ENCODE measurements at places on chromosomes 16 and 17.

GRCh38 chr17:81427173-81428120 lies 32.2 kb downstream of the BAHCC1 start:
- DNase-seq: no peak

DNA sequence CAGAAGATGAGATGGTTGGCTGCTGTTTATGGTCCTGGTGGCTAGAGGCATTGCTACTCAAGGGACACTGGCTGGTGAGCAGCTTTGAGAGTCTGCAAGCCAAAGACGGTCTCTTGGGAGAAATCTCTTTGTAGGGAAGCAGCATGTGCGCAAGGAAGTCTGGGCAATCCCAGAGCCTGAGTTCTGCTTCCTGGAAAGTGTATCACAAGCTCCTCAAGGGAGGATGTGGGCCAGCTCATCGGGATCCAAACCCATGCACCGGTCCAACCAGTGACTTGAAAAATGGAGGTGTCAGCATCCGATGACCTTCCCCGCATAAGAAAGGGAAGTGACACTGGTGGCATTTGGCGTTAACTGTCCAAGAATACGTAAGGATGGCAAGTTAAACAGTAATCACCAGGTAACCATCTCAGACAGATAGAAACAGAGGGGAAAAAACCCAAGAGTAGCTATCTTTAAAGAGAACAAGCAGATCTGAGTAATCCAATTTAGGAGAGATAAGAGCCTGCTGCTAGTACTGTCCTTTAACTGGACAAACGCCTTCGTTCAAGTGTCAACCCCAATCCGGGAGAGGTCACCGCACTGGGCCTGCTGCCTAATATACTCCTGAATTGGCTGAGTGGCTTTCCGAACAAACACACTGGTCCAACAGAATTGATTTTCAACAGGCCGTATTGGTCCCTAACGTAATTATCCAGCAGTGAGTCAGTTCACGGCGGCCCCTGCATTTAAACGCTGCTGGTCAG lies 303.0 kb upstream of the ZFHX3 start:
- no peak for DNase-seq

DNA sequence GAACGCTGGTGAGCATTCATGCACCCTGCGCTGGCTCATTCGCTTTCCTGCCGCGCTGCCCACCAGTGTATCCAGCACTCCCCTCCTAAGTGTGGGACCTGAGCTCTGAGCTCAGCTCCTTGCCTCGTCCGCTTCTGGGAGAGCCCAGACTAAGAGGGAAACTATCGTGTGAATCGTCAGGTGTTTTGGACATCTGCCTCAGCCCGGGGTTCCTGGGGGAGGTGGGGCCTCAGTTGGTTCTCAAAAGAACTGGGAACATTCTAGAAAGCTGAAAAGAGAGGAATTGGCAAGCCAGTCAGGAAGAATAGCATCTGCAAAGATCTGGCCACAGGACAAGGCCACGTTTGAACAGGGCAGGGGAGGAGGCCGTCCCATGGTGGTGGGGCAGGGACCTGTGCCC lies 205.4 kb upstream of the CIBAR2 start:
- no peak for DNase-seq

- peak; percentile 81 for DNase-seq
These were observed 14.8 kb downstream of the HDAC5 start for GRCh38 chr17:44108440-44109311.

- no peak for DNase-seq
These were observed 6.1 kb upstream of the PRSS8 start for GRCh38 chr16:31141489-31142108.

DNA sequence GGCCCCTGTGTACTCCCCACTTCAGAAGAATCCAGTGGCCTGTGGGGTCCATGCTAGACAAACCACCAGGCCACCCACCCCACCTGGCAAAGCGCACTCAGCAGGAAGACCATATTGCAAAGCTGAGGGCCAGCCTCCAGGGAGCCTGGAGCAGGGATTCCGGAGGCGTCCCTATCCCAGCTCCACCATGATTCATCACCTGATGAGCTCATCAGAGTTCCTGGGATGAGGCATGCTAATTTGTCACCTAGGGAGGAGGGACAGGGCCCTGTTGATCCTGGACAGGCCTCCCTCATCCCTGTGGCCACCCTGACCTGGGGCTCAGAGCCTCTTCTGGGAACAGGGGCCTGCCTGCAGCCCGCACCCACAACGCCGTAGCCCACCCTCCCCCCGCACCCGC lies 131.6 kb upstream of the PLCG2 start:
- DNase-seq: peak; percentile 89

DNA sequence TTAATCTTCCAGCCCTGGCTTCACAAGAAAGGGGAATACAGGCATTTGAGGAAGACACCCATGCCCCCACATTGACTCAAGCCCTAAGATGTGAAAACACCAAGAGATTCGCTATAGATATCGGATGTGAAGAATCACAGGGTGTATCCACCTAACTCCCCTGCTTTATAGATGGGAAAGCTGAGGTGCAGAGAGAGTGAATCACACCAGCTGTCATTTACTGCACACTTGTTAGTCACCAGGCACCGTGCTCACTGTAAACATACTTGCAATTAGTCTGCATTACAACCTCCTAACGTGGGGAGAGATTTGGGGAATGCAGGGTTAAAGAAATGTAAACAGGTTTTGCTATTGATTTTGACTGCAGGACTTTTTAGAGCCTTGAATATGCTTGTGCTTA lies 325.5 kb downstream of the C16orf95 start:
- peak; percentile 43 for DNase-seq

- DNase-seq: peak; percentile 91
These were observed 1.5 kb downstream of the TMEM102 start for GRCh38 chr17:7436556-7437368.

DNA sequence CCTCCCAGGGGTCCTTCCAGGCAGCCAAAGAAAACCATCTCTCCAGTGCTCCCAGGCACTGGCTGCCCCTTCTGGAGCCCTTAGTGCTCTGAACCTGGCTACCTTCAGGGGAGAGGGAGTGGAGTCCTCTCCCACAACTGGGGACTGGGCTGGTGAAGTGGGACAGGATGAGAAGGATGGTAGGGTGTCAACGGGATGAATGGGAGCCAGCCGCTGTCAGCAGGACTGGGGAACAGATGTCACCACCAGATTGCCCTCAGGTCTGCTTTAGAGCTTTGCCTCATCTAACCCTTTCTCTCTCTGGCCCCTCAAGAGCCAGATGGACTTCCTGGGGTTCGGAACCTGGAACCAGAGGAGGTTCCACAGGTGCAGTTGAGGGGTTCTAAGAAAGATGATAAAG lies 488 bp upstream of the SEBOX start:
- DNase-seq: no peak

- peak; percentile 95 for DNase-seq
These were observed 2.8 kb downstream of the KDM6B start for GRCh38 chr17:7836596-7837407.

- DNase-seq: peak; percentile 62
These were observed 91.0 kb downstream of the GSG1L start for GRCh38 chr16:27972500-27972899.

GRCh38 chr17:55492781-55493341 lies 18.4 kb downstream of the SMIM36 start:
- peak; percentile 26 for DNase-seq

- no peak for DNase-seq
These were observed 21.8 kb upstream of the PRM1 start for GRCh38 chr16:11302977-11303376.

DNA sequence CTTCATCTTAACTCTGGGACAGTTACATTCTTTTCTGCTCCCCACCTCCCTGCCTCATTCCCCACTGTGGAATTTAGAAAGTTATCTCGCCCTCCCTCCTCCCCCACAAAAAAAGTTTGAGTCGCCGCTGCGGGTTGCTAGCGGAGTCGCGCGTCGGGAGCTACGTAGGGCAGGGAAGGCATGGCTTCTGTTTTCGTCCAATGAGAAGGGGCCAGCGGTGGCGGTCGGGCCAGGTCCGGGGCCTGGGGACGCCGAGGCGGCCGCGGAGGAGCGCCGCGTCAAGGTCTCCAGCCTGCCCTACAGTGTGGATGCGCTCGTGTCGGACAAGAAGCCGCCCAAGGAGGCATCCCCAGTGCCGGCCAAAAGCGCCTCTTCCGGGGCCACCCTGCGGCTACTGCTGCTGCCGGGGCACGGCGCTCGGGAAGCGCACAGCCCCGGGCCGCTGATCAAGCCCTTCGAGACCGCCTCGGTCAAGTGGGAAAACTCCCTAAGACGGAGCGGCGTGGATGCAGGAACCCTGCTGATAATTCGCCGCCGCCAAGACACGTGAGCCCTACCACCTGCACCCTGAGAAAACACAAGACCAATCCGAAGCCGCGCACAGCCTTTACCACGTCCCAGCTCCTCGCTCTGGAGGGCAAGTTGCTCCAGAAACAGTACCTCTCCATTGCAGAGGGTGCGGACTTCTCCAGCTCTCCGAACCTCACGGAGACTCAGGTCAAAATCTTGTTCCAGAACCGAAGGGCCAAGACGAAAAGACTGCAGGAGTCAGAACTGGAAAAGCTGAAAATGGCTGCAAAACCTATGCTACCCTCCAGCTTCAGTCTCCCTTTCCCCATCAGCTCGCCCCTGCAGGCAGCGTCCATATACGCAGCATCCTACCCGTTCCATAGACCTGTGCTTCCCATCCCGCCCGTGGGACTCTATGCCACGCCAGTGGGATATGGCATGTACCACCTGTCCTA lies 8.9 kb downstream of the OR4D1 start:
- peak; percentile 4 for DNase-seq

GRCh38 chr16:1427473-1428461 lies 3.1 kb upstream of the PERCC1 start:
- no peak for DNase-seq

- no peak for DNase-seq
These were observed 8.8 kb downstream of the KIAA0513 start for GRCh38 chr16:85036236-85037049.

DNA sequence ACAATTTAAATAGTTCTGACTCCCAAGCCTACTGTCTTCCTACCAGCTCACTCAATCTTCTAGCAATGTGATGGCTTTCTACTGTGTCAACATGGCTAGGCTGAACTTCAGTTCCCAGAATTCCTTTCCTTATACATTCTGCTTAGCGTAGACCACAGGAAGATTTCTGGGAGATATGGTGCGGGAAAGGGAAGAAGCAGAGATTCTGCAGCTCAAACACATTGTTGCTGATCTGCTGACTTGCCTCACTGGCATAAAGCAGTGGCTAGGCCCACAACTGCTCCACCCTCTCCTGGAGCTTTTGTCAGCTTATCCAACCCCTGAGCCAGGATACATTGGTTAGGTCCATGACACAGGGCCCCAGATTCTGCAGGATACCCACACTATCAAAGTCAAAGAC lies 58.8 kb downstream of the GAS7 start:
- DNase-seq: no peak

- no peak for DNase-seq
These were observed 170.8 kb upstream of the ZNF267 start for GRCh38 chr16:31702796-31703195.

- DNase-seq: no peak
These were observed 401.3 kb downstream of the ZFHX3 start for GRCh38 chr16:72646615-72647014.
